Occipital lobe (tissue), 3 donors: ENCODE measurements at places on chromosomes 4 and X. TPM values are rescaled to one million over a fixed set of nuclear protein-coding genes. Genes with fewer than 3 reads are reported as not detected.

TLR2 gene
- 1.6 TPM for total RNA-seq

ENPEP gene
- total RNA-seq: 0.78 TPM

TTC29 gene
- 0.78 TPM for total RNA-seq

TEX13B gene
- total RNA-seq: not detected

TEX13C gene
- total RNA-seq: under 0.01 TPM
